ENCODE measurements at places on chromosomes 5 and 9. TPM values are rescaled to one million over a fixed set of nuclear protein-coding genes. Genes with fewer than 3 reads are reported as not detected.
A peak's percentile ranks its signal among the peaks of the same experiment; 100 is the strongest.

DNA sequence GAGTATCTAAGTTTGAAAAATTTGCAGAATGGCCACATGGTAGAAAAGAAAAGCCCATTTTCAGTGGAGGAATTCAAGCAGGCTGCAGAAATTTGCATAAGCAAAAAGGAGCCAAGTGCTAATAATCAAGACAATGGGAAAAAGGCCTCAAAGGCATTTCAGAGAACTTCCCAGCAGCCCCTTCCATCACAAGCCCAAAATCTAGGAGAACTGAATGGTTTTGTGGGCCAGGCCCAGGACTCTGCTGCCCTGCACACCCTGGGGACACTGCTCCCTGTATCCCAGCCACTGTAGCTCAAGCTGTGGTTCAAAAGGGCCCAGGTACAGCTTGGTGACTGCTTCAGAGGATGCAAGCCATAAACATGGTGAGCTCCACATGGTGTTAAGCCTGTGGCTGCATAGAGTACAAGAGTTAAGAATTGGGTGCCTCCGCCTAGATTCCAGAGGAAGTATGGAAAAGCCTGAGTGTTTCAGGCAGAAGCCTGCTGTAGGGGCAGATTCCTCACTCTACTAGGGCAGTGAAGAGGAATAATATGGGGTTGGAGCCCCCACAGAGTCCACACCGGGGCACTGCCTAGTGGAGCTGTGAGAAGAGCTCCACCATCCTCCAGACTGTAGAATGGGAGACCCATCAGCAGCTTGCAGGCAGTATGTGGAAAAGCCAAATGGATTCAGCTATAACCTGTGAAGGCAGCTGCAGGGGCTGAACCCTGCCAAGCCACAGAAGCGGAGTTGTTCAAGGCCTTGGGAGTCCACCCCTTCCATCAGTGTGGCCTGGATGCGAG lies 720.7 kb upstream of the CTNND2 start:
- DNase-seq, result no peak

- DNase-seq, result peak; percentile 53
Observed at GRCh38 chr5:133397348-133397747, 215.0 kb downstream of the FSTL4 start.

Gene ZDHHC11B
- not detected for total RNA-seq

DNA sequence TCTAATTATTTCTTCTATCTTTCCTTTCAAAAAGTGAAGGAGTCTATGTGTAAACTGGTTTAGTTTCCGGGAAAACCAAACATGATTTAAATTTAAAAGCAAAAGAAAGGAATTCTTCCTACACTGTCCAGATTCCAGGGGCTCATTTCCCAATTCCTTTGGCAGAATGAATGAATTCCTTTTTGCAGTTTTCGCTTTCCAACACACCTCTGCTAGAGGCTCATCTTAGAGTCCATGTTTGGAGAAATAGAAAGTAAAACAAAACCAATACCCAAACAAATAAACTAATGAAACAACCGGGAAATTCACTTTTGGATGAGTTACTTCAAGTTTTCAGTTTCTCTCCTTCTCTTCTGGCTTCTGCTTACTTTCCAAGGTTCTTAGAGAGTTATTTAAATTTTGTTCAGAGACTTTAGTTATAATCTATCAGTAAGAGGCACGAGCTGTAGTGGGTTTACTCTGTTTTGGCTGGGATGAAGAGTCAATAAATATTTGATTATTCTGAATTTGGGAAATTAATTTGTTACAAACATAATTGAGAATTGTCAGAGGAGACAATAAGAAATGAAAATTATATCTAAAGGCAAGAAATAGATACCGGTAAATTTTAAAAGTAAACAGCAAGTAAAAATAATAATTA lies 365.0 kb upstream of the CDH9 start:
- no peak for DNase-seq

DNA sequence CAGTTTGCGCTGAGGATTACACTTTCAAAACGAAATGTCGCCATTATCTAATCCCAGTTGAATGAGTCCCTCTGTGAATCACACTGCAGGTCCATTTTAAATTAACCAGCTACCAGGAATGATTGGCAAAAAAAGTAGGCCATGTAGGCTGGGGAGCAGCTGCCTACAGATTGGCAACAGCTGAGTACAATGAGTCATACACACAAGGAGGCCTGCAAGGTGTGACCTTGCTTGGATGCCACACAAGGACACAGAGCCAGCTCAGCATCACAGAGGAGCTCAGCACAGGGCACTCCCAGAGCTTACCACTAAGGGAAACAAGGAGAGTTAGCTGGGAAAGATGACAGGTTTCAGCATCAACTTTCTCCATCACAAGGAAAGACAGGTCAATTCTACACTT lies 12.9 kb downstream of the HAVCR1 start:
- DNase-seq, result no peak

Gene PSAT1
- total RNA-seq, result 91.3 TPM

Gene SUB1
- 404 TPM for total RNA-seq

DNA sequence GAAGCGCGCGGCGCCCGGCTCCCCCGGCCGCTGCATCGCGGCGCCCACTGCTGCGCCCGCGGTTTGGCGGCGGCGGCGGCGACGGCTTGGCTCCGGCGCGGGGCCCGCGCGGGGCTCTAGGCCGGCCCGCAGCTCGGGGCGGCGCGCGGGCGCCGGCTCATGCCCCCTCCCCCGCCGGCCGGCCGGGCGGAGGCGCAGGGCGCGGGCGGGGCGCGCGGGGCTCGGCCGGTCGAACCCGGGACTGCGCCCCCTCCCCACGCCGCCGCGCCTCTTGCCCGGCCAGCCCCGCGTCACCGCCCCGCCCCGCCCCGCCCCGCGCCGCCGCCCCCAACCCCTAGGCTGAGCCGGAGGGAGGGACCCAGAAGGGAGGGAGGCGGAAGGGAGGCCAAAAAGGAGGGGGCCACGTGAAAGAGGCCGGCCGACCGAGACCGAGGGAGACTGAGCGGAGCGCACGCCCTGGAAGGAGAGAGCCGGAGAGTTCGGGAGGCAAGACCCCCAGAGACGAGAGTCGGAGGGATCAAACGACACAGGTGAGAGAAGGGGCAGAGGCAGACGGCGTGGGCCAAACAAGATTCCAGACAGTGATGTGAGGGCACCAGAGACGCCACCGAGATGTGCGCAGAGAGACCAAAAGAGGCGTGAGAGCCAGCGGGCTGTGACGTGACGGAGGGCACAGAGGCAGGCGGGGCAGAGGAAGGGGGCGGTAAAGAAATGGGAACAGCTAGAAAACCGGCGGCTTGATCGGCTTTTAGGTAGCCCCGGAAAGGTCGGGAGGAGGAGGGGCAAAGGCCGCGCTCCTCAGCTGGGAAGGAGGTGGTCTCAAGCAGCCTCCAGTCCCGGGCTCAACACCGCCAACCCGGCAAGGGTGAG lies at the start of gene BARX1:
Gene BARX1, minus strand, starts transcription at position 245 of the 870 bp plus-strand sequence. Its CDS starts 209 bp downstream, at position 36.
- DNase-seq, result peak; percentile 77

DNA sequence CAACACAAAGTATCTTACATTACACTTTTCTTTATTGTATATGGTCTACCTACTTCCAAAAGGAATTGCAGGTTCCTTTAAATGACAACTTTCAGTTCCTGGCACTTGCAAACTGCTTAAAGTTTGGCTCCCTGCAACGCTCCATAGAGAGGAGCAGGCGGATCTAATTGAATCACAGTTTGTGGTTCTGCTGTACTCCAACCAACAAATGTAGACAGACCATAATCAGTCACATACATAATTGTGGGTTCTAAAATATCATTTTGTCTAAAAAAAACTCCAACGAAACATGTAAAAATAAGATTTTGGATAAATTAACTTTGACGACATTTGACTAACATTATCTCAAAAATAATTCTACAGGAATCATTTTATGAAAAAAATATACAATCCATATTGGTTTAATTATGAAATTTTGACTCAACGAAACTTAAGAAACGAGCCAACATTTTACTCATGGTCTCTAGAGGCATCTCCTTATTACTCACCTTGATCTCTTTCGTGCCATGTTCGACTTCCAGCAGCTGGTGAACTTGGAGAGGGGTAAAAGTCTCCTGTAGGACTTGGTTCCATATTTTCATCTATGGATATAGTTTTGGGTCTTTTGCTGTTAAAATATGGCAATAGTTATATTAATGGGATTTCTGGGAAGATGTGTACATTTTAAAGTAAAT lies 167.6 kb downstream of the NFIB start:
- DNase-seq, result no peak

GRCh38 chr9:121954477-121955140 lies 138.5 kb downstream of the TTLL11 start:
- no peak for DNase-seq
